ENCODE measurements at places on chromosomes 5 and 9. TPM values are rescaled to one million over a fixed set of nuclear protein-coding genes. Genes with fewer than 3 reads are reported as not detected.

The MSX2 gene
- polyA plus RNA-seq: 0.47 TPM

The NTRK2 gene
- 113 TPM for polyA plus RNA-seq

The GABRA1 gene
- not detected for polyA plus RNA-seq

DNA sequence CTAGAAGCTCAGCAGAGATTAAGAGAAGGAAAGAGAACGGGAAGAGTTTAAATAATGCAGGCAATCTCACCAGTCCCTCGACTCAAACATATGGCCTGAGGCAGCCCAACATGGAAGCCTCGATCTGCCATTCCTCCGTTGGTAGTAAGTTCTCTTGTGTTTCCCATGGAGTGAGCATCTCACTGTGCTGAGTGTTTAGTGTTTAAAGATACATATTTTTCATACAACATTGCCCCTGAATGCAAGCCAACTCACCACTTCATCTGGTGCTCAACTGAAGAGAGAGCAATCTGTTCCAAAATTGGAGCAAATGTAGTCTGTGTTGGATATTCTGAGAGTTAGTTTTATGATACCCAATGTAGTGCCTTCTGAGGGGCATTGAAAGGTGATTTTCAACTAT is 171.5 kb upstream of the ATP10B start:
- DNase-seq: no peak

GRCh38 chr5:41908374-41909079 is 4.4 kb downstream of the RIMOC1 start:
- no peak for DNase-seq

The CDKN2A gene
- polyA plus RNA-seq: not detected

The GCNT1 gene
- polyA plus RNA-seq: 4.4 TPM

GRCh38 chr9:69122549-69123141 is 51.4 kb upstream of the TJP2 start:
- no peak for DNase-seq

DNA sequence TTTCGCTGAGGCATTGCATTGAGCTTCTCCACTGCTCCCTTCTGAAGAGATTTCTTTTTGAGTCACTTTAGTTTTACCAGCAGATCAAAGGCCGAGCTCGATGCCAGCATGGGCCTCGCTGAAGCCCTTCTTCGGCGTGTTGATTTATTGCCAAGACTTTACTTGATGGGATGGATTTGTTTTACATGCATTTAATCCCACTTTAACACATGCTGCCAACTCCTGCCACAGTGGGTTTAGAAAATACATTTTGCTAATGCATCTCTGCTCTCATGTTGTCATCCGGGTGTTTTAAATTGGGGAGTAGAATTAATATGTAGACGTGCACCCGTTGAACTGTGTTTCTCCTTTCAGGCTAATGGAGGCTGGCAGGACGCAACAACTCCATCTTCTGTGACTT is 218.3 kb downstream of the PBX3 start:
- no peak for DNase-seq

DNA sequence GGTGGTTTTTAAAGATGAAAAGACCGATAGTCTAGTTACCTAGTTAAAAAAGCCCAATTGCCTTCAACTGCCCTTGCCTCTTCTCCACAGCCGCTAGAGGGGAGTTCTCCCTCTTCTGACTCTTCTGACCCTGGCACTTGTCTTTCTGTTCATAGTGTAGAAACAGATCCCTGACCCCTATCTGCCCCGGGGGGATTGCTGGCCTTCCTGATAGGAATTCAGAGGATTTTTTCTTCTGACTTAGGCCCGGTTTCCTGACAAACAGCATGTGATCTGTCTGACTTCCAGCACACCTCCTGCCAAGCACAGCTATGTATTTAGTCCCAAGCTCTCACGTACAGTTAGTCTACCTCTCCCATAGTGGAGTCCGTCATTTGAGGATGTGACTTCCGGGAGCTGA is 5.0 kb upstream of the TMEM268 start:
- no peak for DNase-seq

- DNase-seq: no peak
Observed at GRCh38 chr5:147830035-147830434, 1.4 kb downstream of the SPINK1 start.

GRCh38 chr9:130147910-130148309 is 24.3 kb upstream of the NCS1 start:
- DNase-seq: no peak

DNA sequence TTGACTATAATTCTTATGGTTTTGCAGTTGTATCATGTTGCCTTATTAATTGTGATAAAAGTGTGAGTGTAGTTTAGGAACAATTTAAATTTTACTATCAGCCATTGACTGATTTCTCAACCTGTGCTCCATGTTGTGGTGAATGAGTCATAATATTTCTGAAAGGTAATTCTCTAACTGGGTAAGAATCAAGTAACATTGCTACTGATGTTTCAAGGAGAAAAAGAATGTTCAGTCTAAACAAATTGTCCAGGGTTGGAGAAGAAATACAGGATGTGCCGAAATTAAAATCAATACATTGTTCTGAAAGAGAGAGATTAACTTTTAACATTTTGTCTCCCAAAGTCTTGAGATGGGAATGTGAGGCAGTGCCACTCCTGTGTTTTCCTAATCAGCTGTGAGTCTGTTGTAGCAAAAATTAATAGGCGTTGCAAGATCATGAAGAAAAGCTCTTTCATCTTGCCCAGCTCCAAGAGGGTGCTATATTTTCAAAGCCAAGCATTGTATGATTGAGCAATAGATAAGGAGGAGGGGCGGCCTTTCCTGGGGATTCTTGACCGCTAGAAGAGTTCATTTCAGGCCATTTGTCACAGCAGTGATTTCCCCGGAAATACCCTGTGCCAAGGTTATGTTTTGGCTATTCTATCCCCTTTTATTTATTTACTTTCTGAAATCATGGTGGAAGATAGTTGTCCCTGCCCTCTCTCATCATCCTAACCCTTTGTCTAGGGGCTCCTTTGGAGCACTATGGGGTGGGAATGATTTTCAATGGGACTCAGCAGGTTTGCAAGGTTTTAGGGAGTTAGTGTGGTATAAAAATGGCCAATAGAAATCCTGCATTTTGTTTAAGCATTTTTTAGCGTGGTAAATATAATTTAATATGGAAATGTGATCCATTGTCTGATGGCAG is 151.6 kb downstream of the FOCAD start:
- no peak for DNase-seq

DNA sequence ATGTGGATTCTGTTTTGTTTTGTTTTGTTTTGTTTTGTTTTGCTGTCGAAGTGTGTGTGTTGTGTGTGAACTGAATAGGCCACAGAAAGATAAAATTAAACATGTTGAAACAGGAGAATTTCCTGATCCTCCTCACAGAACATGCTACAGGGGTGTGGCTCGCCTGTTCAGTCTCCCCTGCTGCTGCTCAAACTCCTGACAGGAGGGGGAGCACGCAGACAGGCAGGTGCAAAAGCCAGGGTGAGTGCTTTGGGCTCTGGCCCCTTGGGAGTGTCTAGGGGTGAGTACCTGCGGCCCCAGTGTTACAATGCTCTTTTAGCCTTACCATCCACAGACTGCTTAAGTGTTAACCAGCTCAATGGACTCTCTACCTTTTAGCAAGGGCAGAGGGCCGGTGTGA is 473.5 kb downstream of the MAT2B start:
- no peak for DNase-seq

DNA sequence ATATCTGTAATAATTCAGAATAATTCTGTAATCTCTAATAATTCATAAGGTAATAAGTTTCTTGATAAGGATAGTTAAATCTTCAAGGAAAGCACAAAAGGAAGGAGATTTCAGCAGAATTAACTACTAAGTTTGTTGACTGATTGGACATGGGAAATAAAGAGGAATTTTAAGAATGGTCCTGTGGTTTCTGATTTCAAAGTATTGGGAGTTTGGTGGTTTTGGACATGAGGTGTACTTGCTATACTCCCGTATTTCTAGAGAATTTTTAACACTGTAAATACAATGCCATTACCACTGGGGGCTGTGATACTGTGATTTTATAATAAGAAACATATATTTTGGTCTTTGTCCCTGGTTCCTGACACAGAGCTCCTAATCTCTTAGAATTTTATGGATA is 123.9 kb downstream of the UNC13B start:
- DNase-seq: no peak

The JMY gene
- polyA plus RNA-seq: 26.5 TPM

DNA sequence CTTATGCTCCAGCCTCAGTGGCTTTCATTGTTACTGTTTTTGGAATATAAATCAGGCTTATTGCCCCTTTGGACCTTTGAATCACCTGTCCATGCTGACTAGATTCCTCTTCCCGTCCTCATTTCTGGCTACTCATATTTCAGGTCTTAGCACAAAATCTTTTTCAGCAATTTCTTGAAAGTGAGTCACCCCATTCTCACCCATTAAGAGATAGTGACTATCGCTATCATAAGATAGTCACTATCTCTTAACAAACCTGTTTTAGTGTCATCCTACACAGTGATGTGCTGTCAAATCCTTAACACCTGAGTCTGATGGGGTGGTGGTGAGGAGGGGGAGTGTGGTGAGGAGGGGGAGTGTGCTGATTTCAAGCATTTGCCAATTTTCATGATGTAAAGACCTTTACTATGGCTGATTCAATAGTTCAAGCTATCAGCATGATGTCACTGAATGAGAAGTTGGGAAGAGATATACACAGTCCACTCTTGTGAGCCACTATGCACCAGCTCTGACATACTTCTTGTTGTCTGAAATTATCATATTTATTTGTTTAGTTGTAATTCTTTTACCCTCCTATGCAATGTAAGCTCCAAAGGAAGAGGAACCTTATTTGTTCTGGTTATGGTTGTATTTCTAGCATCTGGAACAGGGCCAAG is 95.3 kb downstream of the GRIA1 start:
- DNase-seq: no peak

The SLC36A2 gene
- 4.7 TPM for polyA plus RNA-seq

The RGS14 gene
- 19.1 TPM for polyA plus RNA-seq

GRCh38 chr9:4297151-4297785 is 2.6 kb downstream of the GLIS3 start:
- DNase-seq: peak; percentile 22

GRCh38 chr5:108461628-108462367 is 79.9 kb upstream of the FBXL17 start:
- DNase-seq: no peak

DNA sequence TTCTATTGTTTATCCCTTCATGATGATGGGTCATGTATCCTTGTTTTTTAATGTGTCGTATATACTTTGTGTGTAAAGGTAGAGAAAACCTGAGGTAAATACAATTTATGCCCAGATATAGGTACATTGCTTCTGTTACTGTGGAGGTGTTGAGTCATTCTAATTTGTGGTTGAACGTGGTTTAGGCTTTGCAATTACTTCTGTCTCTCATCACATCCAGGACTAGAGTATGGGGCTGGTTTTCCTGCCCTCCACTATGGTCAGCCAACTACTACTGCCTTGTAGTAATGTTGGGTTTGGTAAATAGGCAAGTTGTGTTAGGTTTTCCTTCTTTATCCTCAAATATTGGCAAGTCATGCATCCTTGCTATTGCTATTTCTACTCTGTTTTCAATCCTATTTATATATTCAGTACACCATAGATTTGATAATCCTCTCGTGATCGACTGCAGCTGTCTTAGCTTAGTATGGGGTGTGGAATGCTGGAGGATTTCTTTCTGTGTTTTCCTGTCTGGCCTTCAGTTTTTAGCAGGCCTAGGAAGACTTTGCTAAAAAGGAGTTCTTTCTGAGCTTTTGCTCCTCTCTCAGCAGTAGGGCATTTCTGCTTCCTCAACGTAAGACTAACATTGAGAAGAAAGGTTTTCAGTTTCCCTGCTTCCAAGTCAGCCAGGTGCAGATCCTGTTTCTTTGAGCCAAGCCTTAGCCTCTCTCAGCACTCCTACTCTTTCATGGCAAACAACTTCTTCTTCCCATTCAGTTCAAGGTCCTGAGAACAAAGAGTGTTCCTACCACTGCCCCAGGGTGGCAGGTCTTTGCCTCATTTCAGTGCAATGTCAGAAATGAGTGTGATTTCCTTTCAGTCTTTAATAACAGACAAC is 844.4 kb upstream of the CDH18 start:
- no peak for DNase-seq

DNA sequence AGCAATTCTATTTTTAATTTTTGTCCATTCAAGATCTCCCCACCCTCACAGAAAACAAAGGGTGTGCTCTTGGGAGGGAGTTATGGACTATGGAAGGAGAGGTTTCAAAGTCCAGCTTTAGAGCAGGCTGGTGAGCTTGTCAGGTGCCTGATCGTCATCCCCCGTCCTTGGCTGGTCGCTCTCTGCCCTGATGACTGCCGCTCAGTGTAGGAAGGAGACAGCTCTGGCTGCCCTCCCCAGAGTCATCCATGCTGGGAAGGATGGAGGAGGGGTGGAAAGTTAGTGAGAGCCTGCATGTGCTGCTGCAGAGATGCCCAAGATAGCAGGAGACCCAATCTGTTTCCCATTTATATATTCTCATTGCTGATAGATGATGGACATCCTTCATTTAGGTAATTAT is 96.6 kb downstream of the NLN start:
- DNase-seq: no peak

DNA sequence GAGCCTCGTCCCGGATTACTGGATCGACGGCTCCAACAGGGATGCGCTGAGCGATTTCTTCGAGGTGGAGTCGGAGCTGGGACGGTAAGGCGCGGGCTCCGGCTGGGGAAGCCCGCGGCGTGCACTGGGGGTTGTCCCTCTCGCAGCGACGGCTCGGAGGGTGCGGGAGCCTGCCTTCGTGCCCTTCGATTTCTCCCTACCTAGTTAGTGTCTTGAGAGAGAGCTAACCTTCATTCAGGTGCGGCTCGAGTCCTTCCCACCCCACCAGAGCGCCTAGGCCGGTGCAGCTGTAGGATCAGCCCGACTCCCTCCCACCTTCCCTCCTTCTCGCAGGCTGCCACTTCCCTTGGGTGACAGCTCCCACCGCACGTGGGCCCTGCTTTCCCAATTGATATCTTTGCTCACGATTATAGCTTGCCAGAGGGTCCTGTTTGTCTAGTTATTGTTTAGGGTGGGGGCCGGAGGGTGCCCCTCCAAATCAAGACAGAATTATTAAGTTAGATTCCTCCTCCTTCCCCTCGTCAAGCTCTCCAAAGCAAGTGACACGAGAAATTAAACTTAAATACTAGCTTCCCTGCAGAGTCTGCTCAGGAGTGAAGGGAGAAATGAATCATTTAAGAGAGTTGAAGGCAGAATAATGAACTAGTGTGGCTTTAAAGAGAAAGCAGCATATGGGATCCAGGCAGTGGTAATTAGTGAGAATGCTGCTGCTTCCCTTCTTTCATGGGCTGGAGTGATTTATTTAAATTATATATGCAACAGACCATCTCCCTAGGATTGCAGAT is 569 bp downstream of the CAMK4 start:
- peak; percentile 13 for DNase-seq

The OLFM1 gene
- polyA plus RNA-seq: 5.5 TPM

The RNF145 gene
- polyA plus RNA-seq: 108 TPM

The TRMO gene
- polyA plus RNA-seq: 19.4 TPM

The TAF11L5 gene
- not detected for polyA plus RNA-seq

The PCSK5 gene
- 12.5 TPM for polyA plus RNA-seq

The BRIX1 gene
- 46.7 TPM for polyA plus RNA-seq

Measured in left renal cortex interstitium (tissue), 4 donors.